ENCODE measurements at places on chromosomes 6 and 20.

- no peak for DNase-seq
Measured at GRCh38 chr6:42133926-42134325, 8.5 kb downstream of the C6orf132 start.

DNA sequence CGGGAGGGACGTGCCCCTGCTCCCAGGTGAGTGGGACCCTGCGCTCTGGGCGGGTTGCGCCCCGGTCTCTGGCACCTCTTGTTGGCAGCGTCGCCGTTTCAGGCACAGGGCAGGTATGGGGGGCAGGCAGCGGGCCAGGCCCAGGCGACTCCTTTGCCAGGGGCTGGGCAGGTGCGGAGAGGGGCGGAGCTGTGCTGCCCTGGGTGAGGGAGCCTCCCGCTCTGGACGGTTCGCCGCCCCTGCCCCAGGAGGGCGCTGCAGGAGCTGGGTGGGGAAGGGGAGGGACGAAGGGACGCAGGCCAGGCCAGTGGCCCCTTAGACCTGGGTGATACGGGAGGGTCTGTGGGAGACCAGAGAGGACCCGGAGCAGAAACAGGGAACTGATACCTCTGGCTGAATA lies 663.9 kb upstream of the DEFB115 start:
- no peak for DNase-seq

- DNase-seq, result no peak
Measured at GRCh38 chr6:97461218-97461617, 178.2 kb upstream of the MMS22L start.

DNA sequence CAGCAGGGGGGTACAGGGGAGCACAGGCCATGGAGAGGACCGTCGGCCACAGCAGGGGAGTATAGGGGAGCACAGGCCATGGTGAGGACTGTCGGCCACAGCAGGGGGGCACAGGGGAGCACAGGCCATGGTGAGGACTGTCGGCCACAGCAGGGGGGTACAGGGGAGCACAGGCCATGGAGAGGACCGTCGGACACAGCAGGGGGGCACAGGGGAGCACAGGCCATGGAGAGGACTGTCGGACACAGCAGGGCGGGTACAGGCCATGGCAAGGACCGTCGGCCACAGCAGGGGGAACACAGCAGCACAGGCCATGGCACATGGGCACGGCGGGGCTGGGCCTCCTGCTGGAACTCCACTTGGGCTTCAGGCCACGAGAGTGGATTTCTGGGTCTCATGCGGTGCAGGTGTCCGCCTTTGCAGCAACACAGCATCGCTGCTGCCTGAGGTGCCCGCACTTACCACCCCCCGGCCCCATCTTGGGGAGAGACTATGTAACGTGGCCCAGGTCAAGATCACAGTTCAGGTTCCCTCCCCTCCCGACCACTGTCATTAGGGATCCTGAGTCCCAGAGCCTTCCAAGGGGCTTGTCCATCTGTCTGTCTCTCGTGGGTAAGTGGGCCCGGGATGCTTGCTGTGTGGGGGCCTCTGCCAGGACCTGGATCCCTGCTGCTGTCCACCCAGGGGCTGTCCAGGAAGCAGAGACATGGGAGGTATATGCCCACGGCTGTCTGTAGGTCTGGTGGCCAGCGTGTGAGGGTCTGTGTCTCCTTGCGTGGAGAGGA lies 2.5 kb downstream of the NPBWR2 start:
- no peak for DNase-seq

GRCh38 chr6:11604215-11604614 lies 66.7 kb downstream of the TMEM170B start:
- no peak for DNase-seq

GRCh38 chr20:50724112-50724725 lies 7.2 kb upstream of the PARD6B start:
- no peak for DNase-seq

DNA sequence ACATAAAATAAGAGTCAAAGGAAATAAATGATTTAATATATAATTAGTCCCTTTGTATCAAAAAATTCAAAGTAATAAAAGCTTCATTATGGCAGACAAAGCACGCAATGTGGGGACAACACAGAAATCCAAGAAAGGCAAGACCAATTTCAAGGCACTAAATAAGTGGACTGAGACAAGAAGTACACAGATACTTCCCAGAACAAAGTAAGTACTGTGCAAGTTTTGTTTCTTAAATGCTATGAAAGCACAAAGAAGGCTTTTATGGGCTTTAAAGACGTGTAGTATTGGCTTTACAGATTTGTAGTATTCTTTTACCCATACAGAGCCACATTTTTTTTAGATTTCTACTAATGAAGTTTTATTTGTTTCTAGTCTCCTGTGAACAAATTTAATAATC lies 174.6 kb downstream of the TRDN start:
- DNase-seq, result no peak

DNA sequence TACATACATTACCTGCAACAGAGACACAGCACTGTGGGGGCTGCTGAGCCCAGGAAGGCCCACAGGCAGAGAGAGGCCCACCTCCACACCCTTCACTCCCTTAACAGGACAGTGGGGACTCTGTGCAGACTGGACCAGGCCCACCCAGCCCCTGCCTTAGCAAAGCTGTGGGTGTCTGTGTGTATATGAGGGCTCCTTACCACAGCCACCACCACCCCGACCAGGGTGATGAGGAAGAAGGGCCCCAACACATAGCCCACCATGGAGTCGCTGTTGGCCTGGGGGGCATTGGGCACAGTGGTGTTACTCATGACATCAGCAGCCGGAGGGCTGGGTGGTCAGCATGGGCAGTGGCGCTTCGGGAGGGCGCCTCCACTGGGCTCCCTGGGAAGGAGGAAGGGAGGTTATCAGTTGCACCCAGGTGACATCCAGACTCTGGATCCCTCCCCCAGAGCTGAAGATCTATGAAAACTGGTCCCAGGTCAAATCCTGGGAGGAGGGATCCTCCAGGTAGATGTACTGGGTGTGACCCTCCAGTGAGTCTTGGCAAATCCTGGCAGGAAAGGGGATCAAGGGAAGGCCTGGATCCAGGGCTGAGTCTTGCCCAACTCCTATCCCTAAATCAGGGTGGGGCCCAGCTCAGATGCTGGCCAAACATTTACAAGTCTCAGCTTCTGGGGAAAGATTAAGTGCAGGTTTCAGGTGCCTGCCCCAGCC lies 1.2 kb downstream of the SMIM29 start:
- peak; percentile 35 for DNase-seq

DNA sequence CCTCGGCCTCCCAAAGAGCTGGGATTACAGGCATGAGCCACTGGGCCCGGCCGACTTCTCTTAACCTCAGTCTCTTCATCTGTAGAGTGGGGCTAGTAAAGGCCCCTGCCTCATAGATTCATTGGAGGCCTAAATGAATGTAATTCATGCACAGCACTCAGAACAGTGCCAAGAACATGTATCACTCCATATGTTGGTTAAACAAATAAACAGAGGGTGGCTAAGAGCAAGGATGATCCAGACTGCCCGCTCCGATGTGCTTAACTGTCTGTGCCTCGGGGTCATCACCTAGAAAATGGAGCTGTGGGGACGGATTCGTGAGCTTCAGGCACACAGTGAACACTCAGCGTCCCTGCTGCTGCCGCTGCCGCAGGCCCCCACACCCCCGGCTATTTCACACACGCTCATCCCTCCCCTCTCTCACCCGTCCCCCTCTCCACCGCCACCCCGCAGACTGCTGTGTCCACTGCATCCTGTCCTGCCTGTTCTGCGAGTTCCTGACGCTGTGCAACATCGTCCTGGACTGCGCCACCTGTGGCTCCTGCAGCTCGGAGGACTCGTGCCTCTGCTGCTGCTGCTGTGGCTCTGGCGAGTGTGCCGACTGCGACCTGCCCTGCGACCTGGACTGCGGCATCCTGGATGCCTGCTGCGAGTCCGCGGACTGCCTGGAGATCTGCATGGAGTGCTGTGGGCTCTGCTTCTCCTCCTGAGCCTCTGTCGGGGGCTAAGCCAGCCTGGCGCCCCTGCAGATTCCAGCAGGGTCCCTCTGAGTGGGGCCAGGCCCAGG lies 14.8 kb downstream of the MDFI start:
- no peak for DNase-seq

GRCh38 chr20:43543138-43543537 lies 15.7 kb upstream of the SGK2 start:
- DNase-seq, result no peak

DNA sequence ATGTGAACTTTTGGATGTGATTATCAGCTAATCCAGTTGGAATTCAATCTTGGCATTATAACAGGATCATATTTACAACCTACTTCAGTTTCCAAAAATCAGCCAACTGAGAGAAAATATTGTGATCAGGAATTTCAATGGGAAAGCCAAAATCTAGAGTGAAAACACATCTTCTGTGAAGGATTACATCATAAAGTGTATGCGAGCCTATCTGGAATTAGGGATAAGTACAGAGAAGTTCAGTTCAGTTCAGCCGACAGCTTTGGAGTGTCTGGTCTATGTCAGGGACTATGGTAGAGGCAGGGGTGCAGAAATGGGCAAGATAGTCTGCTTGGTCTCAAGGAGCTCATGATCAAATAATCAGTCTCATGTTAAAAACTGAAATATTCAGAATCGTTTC lies 12.3 kb upstream of the PRIM2 start:
- DNase-seq, result no peak
